ENCODE measurements at places on chromosomes 13 and 19. TPM values are rescaled to one million over a fixed set of nuclear protein-coding genes. Genes with fewer than 3 reads are reported as not detected.

Gene LIM2
- total RNA-seq, result not detected

Gene SHD
- not detected for total RNA-seq

Gene COL5A3
- 3.6 TPM for total RNA-seq

Gene SPINT2
- 286 TPM for total RNA-seq

Gene VSIG10L
- total RNA-seq, result 8.5 TPM

Gene PBX4
- total RNA-seq, result 1.7 TPM

Gene HSPB6
- 0.33 TPM for total RNA-seq

Gene TMEM150B
- not detected for total RNA-seq

Gene CEACAM19
- total RNA-seq, result 13.0 TPM

Gene CYP2S1
- total RNA-seq, result 27.1 TPM

Gene KASH5
- total RNA-seq, result not detected
